CD4-positive, alpha-beta T cell treated with Interferon alpha-2 for 1 hour (primary cell): ENCODE measurements at places on chromosomes 2 and 18.

- no peak for DNase-seq
Observed at GRCh38 chr2:38246105-38246504, 131.0 kb downstream of the ATL2 start.

DNA sequence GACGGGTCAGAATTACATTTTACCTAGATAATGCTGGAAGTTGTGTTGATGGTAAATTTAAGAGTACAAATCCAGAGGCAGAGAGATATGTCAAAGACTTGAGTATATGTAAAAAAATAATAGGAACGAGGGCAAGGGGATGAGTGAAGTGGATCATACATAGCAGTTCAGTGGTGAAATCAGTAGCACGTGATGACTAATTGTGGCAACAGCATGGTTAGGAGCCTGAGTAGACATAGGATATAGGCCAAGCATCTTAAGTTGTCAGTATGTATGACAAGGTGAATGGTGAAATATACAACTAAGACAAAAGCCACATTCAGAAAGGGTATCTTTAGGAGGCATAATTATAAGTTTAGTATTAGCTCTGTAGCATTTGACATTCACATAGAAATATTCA lies 826.5 kb upstream of the PIK3C3 start:
- DNase-seq, result no peak

DNA sequence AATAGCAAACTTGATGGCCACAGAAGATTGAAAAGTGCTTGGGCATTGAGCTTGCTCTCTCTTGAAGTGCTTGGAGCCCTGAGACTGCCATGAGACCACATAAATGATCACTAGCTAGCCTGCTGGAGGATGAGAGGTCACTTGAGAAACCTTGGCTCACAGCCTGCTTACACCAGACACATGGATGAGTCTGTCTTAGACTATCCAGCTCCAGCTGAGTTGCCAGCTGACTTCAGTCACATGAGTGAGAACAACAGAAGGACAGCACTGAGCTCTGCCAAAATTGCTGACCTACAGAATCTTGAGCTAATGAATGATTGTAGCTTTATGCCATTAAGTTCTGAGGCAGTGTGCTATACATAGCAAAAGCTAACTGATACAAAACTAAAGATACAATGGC lies 18.1 kb downstream of the NABP1 start:
- DNase-seq, result no peak

DNA sequence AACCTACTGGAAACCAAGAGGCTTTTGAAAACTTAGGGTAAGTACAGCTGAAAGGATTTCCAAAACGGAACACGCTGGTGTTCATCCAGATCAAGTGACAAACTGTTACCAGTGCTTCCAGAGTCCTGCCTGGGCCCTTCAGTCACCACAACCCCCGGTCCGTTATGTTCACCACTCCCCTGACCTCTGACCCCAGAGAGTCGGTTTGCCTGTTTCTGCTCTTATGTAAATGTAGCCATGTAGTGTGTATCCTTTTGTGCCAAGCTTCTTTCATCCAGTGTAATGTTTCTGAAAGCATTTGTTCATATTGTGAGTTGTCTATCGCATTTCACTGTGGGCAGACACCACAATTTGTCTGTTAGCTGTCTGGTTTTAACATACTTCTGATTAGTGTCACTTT lies 217.5 kb downstream of the NCK2 start:
- no peak for DNase-seq

GRCh38 chr2:95060446-95061118 lies 35.1 kb downstream of the MAL start:
- no peak for DNase-seq

DNA sequence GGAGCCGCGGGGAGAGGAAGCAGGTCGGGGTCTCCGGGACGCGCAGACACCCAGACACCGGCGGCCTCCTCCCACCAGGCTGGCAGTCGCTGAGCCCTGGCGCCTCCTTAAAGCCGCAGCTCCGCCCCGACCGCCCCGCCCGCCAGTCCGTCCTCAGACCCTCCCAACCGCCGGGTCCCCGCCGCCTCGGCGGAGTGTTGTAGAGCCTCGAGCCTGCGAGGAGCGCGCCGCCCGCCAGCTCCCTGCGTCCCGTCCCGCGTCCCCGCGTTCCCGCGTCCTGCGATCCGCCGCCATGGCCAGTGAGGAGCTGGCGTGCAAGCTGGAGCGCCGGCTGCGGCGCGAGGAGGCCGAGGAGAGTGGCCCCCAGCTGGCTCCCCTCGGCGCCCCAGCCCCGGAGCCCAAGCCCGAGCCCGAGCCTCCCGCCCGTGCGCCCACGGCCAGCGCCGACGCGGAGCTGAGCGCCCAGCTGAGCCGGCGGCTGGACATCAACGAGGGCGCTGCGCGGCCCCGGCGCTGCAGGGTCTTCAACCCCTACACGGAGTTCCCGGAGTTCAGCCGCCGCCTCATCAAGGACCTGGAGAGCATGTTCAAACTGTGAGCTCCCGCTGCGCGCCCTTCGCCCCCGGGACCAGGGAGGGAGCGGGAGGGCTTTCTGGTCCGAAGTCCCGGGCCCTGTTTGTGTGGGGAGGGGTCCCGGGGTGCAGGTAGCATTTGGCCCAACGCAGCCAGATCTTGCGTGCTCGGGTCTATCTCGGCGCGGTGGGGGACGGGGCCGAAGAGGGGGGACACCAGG lies at the start of gene EFHD1:
Gene EFHD1 (plus strand): TSS at position 192 of the 793 bp plus-strand sequence. CDS start 101 bp downstream, at position 293.
- peak; percentile 12 for DNase-seq

- peak; percentile 68 for DNase-seq
Observed at GRCh38 chr2:27191070-27191829, 20.6 kb upstream of the ATRAID start.

GRCh38 chr18:27778441-27778840 lies 398.5 kb downstream of the CDH2 start:
- DNase-seq, result no peak

DNA sequence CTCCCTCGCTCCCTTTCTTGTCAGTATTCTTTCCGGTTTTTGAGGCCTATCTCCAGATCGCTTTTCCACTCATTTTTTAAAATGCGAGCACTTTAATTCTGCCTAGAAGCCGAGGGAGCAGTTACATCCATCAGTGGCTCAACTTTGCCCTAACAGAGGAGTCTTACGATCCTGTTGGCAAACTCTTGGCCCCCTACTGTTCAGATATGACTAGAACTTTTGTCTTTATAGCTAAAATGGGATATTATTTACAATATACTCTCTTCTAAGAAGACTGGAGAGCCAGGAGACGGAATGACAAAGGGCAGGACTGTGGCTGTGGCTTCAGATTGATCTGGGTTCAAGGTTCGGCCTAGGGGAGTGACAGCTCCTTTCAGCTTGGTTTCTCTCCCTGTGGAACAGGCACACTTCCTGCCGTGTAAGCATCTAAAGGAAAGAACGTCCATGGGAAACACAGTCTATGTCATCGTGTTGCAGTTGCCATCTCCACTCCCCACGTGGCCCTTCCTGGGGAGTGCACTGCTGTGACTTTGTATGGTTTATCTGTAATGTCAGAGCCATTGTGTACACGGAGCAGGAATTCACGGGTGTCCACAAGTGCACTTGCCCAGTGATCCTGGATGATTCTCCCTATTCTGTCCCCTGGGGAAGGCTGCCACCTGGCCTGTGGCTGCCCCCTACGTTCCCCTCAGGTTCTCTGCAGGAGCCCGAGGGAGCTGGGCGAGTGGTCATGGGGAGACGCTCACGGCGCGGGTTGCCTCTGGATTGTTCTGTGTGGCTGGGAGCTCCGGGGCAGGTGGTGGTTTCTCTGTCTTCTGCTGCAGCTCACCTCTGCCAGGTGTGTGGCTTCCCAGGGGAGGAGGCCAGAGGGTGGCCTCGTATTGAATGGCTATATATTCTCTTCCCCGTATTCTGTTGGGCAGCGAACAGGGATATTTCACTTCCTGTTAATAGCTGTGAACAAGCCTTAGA lies 222.0 kb downstream of the LDLRAD4 start:
- no peak for DNase-seq

DNA sequence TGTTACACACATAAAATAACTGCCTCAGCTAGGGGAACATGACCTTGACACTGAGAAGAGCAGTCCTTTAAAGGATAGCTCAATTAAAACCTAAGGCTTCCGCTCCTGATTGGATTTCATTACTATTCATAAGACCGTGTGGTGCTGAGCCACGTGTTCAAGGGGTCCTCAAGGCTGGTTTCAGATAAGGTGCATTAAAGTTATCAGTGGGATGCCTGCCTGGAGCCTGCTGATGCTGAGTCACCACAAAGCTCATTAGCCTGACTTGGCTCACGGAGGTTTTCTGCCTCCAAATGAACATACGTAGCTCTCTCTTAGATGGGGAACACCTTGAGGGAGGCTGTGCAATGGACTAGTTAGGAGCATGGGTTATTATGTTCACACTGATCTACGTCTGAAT lies 518.9 kb downstream of the TDRD15 start:
- no peak for DNase-seq

- DNase-seq, result no peak
Observed at GRCh38 chr2:85963068-85963467, 74.3 kb upstream of the ST3GAL5 start.

DNA sequence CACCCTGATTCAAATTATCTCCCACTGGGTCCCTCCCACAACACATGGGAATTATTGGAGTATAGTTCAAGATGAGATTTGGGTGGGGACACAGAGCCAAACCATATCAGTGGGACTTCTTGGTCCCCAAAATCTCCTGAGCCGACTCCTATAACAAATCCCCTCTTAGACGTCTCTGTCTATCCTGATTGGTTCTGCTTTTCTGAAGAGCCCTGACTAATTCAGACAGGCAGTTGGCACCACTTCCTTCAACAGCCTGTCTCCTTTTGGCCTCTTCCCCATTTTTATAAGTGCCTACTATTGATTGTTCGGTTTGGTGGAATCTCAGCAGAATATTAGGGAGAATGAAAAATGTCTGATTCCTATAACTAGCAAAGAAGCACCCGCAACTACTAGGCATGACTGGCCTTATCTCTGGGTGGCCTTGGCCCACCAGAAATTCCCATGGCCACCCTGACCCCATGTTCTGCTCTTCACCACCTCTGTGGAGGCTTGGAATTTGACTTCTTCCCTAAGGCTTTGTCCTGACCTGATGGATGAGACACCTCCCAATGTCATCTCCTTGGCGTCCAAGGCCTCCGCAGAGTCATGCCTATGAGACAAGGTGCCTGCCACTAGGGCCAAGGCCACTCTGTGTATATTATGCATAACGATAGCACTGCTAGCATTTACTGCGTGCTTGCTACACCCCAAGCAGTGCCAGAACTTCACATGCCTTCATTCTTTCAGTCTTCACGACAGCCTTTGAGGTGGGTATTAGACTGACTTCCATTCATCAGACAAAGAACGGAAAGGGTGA lies 218.9 kb upstream of the COPS8 start:
- DNase-seq, result no peak

- DNase-seq, result no peak
Observed at GRCh38 chr2:68926796-68927195, 25.9 kb downstream of the GKN2 start.

GRCh38 chr2:123163398-123163797 lies 861.7 kb upstream of the CNTNAP5 start:
- no peak for DNase-seq

- no peak for DNase-seq
Observed at GRCh38 chr2:173107629-173108022, 32.0 kb downstream of the MAP3K20 start.

DNA sequence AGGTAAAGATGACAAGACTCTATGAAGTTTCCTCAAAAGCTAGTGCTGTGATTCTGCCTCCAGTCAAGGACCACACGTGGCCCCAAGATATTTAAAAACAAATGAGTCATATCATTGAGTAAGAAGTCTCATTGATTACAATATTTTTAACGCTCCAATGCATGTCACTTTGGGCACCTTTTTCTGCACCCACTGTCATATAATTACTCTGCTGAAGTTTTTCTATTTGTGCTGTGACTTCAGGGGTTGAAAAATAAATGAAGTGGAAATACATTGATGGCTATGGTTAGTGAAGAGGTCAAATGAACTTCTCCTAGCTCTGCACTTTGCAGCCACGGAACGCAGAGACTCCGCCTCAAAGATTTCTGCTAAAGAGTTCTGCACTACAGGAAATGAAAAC lies 344.3 kb upstream of the KYNU start:
- no peak for DNase-seq

DNA sequence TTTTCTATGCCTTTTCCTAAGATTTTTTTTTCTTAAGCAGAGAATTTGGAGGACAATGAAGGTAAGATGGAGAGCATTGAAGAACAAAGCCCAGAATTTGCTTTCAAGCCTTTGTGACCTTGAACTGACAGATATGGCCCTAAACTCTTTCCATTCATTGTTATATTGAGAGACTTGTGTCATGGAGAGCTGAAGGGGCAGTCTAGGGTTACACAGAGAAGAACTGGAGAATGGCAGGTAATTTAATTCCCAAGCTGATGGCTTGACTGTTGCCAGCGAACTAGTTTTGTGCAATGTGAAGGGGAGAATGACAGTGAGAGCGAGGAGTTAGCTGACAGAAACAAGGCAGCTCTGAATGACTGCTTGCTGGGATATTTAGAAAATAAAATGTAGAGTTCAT lies 1344.2 kb downstream of the LRP1B start:
- DNase-seq, result no peak

- DNase-seq, result peak; percentile 50
Observed at GRCh38 chr2:222318712-222319585, 20.2 kb upstream of the PAX3 start.

- peak; percentile 8 for DNase-seq
Observed at GRCh38 chr2:48144777-48145176, 238.5 kb upstream of the FBXO11 start.

GRCh38 chr2:52000151-52000855 lies 968.4 kb upstream of the NRXN1 start:
- DNase-seq, result no peak

- DNase-seq, result no peak
Observed at GRCh38 chr2:205682971-205683501, 735 bp downstream of the NRP2 start.

- peak; percentile 12 for DNase-seq
Observed at GRCh38 chr18:48475635-48476549, 62.9 kb upstream of the CTIF start.

DNA sequence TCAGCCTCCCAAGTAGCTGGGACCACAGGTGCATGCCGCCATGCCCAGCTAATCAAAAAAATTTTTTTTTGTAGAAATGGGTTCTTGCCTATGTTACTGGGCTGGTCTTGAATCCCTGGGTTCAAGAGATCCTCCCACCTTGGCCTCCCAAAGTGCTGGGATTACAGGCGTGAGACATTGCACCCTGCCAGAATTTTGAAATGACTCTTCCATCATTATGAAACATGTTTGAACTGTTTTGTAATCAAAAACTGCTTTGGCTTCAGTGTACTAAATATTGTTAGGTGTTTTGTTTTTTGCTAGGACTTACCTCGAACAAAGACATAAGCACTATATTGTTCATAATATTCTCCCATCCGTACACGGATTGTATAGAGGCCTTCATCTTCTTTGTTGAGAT lies 55.8 kb downstream of the MYOM1 start:
- no peak for DNase-seq
